ENCODE measurements at places on chromosomes 4 and X.

DNA sequence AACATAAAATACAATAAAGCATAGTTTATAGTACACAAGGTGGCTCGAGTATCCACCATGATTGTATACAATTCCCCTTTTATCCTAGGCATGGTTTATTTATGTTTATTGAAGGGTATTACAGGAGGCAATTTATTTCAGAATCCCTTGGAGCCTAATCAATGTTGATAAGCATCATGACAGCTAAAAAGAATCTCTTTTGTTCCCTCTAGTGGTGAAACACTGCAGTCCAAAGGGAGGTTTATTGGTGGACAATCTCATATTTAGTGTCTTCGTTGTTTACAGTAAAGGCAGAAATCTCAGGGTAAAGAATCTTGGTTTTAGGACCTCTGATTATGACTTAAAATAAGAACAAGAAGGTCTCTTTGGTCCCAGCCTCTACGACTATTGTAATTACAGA is 1712.5 kb downstream of the C4orf33 start:
- no peak for DNase-seq

DNA sequence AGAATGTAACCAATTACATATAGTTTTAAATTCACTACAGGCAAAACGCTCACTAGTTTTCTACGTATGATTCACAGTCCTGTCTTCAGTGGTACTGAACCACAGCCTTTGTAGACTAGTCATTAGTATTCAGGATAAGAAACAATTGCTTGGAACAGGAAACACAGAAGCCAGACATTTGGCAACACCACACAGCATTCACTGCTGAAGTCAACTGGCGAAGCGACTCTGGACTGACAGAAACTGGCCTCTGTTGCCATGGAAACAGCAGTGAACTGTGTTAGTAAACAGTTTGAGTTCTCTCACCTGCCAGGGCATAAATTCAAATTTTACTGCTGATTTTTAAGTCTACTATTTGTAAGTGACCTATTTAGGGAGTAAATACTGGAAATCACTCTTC is 57.6 kb downstream of the MAPK10 start:
- DNase-seq, result no peak

DNA sequence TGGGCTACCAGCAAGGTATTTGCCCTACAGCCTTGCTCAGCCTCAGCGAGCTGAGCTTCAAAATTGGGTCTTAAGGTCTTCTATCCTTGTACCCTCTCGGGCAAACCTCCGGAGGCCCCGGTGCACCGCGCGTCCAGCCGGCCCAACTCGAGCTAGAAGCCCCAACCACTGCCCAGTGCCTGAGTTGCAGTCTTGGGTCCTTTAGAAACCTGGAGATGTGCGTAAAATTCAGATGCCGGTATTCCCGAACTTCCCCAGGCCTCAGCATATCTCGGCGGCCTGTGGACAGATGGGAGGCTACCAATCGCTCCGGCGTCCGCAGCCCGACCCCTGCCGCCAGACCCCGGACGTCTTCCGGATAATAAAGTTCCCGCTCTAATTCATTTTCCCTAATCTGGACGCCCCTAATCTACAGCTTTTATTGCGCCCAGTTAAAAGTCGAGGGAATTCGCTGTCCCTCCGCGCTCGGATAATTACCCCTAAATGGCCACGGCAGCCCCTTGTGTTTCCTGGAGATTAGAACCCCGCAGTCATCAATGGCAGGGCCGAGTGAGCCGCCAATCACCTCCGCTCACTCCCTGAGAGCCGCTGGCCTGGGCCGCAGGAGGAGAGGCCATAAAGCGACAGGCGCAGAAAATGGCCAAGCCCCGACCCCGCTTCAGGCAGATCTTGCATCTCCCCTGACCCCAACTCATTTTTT is 1.5 kb upstream of the MSX1 start:
- DNase-seq, result no peak

- no peak for DNase-seq
Observed at GRCh38 chr4:99458911-99459447, 23.8 kb upstream of the ADH7 start.

- no peak for DNase-seq
Observed at GRCh38 chrX:11698702-11699101, 33.0 kb upstream of the ARHGAP6 start.

DNA sequence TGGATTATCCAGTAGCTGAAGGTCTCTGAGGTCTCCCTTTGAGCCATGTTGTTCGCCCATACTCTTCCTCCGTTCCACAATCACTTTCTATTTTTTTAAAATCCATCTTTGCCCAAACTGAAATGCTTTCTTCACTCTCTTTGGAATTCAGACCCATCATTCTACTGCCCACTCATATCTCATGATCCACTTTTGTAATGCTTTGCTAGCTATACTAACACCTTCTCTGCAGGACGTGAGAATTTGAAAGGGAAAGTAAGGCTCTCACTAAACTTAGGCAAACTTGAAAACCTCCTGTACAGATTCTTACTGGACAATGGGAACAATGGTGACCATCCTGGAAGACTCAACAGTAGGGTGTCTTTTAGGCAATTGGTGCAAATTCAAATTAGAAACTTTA is 8.8 kb upstream of the RTL8A start:
- DNase-seq, result no peak

DNA sequence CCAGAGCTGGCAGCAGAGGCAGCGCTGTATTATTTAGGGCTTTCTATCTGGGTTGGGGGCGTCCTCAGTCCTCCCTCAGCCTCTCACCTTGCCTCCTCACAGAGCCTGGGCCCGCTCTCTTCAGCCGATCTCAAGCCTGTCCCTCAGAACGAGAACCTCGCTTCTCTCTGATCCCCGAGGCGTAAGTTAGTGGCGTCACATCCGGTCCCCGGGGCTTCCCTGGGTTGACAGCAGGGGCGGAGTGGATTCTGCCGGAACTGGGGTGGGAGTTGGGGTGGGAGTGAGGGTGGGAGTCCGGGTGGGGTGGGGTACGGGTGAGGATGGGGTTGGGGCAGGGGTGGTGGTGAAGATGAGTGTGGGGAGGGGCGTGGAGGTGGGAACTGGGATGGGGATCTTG is at the start of gene MAGEA10:
TSS of gene MAGEA10 (minus strand) at position 190 of the 397 bp plus-strand sequence. CDS start 2,957 bp downstream, outside the sequence.
- no peak for DNase-seq

- DNase-seq, result no peak
Observed at GRCh38 chr4:169268951-169269760, 1.6 kb downstream of the SH3RF1 start.

- no peak for DNase-seq
Observed at GRCh38 chrX:110588853-110589252, 206.8 kb downstream of the CHRDL1 start.

GRCh38 chr4:164937576-164938270 is 39.7 kb downstream of the TRIM61 start:
- no peak for DNase-seq

DNA sequence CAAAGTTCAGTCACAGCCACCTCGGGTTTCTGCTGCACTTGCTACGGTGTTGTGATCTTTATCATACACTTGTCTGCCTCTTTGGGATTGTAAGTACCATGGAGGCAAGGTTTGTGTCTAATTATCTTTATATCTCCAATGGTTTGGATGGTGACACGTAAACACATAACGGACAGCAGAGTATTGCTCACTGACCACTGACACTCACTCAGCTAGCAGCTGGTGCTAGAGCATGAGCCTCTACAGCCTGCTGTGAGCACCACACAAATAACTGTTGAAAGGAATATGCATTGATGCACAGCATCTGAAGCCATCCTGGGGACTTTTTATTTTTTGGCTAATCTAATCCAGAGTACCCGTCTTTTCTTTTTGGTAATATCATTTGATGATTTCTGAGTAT is 156.0 kb downstream of the DCLK2 start:
- DNase-seq, result no peak

GRCh38 chr4:120611092-120611491 is 311.4 kb downstream of the PRDM5 start:
- DNase-seq, result no peak

DNA sequence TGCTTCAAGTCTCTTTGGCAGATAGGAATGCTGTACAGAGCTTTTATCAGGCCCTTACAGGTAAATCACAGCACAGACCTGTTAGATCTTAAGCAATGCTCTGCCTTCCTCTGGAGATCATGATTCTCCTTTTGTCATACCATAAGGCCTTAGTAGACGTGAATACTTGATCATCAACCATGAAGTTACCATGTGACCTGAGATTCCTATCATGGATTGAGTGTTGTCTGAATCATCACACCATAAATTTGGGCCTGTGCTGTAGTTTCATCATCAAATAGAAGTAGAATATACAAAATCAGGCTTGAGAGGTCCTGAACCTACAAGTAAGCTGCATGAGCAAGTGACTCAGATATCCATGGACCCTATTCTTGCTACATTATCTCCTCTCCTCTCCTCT is 466.8 kb upstream of the INTU start:
- DNase-seq, result no peak

DNA sequence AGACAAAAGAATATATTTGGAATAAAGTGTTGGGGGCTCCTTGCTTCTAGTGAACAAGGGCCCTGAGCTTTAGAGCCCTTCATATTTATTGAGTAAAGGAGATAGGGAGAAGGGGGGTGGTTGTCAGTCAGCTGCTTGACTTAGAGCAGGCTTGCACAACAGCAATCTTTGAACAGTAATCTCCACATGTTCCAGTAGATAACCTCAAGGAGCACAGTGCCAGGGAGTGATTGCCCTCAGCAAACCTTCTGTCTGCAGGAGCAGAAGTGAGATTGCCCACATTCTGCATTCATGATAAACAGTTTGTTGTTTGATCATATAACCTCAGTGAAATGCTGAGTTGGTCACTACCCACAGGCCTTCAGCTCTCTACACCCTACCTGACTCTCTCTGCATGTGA is 205.8 kb upstream of the CXCL13 start:
- no peak for DNase-seq

DNA sequence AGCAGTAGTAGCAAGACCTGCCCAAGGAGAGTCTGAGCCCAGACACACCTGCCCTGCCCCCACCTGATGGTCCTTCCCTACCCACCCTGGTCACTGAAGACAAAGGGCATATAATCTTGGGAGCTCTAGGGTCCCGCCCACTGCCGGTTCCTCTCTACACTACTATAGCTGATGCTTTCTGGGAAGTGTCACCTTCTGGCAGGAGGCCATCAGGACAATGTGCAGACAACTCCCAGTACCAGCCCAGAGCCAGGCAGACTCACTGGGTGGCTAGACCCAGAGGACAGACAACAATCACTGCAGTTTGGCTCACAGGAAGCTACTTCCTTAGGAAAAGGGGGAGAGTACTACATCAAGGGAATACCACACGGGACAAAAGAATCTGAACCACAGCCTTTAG is 312.7 kb downstream of the SPRY1 start:
- DNase-seq, result no peak

- no peak for DNase-seq
Observed at GRCh38 chr4:118158763-118159375, 124.6 kb downstream of the NDST3 start.

DNA sequence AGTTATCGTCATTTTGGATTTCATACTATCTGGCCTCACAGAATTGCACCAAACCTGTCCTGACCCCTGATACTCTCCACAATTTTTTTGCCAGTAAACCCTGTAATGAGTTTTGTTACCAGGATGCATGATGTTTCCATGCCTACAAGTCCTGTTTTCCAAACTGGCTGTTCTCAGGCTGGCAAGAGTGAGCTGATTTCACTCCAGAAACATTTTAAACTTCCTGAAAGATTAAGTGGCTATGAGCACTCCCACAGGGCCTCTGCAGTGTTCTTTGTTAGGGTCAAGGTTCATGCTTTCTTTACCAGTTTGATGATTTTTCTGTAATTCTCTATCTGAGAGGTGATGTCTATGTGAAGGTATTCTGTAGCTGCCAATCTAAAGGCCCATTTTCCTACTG is 31.7 kb upstream of the PDLIM3 start:
- no peak for DNase-seq

DNA sequence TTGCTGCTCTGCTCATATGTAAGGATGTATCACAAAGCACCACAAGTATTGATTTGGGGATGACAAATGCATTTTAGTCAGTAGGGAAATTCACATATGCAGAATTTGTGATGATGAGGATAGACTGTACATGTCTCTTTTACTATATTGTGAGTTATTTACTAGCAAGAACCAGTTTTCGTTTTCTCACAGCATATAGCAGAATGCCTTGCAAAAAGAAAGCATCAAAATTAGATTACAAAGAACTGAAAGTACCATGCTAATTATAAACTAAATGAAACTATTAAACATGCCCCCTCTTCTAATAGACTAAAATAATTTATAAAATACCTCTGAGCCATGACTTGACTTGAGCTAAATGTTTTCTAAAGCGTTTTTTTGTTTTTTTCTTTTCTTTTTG is 20.1 kb downstream of the TNIP3 start:
- DNase-seq, result no peak

DNA sequence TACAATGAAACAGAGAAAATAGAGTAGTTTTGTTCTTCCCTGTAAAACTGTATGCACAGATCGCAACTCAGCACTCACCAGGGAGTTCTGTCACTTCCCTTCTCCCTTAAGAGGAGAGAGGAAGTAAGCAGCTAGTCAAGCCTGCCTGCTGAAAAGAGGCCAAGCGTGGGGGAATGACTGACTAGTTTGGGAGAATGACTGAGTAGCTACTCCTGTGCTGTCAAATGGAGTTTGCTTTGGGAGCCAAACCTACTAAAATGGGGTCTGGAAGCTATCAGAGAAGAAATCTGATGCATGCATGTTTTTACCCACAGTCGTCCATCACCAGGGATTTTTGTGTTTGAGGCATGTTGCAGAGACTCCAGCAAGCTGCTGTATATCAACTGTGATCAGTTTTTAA is 54.6 kb upstream of the LHFPL1 start:
- DNase-seq, result no peak

GRCh38 chr4:109009909-109010308 is 247.1 kb upstream of the ETNPPL start:
- no peak for DNase-seq

DNA sequence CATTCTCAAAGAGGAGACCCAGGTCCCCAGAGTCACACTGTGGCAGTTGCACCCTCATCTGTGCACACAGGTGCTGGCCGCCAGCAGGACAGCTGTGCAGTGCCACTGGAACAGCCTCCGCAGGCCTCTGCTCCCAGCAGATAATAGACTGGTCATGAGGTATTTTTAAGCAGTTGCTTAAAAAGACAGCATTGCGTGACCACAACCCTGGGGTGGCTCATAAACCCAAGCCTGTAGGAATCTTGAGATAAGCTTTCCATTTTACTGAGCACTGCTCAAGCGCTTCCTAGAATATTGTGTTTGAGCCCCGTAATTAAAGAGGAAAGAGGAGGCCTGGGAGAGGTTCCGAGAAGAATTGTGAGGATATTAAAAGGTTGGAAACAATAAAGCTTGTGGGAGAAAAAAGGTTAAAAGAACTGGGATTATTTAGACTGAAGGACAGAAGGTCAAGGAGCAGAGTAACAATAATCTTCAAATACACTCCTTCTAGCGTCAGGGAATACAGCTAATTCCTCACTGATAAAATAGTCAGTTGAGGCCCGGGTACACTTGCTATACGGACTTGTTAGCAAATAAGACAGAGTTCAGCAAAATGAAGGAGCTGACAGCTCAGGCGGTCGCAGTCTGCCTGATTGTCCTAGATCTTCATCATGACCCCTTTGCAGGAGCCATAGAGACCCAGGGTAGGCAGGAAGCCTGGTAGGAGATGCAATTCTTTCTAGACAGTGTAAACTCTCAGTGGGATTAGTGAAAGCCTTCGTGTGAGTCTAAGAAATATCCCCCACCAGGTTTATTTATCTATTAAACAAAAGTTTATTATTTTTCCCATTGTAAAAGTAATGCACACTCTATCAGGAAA is 86.2 kb upstream of the KIT start:
- DNase-seq, result no peak

- no peak for DNase-seq
Observed at GRCh38 chr4:170088716-170089115, 1.0 kb downstream of the AADAT start.

GRCh38 chrX:67779099-67779498 is 235.3 kb downstream of the AR start:
- no peak for DNase-seq
